Umbilical cord (tissue), 2 donors: ENCODE measurements at places on chromosomes 1 and 21.

DNA sequence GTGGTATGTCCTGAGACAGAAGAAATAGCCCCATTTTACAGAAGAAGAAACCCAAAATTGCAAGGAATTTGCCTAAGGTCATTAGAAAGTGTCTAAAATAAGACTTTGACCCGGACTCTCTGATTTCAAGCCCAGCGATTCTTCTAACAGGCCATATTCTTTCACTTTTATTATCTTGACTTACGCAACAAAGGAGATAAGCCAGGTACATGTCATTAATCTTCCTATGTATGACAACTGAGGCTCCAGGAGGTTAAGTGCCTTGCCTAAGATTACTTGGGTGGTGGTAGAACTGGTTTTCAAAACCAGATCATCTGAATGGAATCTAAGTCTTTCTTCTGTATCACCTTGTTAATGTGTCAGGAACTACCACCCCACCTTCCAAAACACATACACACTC, 124.3 kb downstream of the PBX1 start:
- DNase-seq, result peak; percentile 82

DNA sequence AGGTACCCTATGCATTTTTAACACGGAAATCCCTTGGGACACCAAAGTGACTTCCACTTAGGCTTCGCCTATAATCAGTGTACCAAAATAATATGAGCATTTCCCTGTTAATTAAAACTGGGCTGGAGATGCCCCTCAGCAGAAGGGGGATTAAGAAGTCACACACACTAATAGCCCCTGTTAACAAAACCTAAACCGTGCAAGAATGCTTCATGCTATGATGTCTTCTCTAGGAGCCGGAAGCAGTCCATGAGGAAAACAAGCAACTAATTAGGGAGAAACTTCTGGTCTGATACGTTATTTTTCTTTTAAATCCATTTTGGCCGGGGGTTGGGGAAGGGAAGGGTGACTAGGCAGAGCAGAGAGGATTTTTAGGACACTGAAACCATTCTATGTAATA, 123.4 kb downstream of the ESRRG start:
- no peak for DNase-seq

- no peak for DNase-seq
Measured at GRCh38 chr1:46171351-46171750, 3.5 kb upstream of the TSPAN1 start.

DNA sequence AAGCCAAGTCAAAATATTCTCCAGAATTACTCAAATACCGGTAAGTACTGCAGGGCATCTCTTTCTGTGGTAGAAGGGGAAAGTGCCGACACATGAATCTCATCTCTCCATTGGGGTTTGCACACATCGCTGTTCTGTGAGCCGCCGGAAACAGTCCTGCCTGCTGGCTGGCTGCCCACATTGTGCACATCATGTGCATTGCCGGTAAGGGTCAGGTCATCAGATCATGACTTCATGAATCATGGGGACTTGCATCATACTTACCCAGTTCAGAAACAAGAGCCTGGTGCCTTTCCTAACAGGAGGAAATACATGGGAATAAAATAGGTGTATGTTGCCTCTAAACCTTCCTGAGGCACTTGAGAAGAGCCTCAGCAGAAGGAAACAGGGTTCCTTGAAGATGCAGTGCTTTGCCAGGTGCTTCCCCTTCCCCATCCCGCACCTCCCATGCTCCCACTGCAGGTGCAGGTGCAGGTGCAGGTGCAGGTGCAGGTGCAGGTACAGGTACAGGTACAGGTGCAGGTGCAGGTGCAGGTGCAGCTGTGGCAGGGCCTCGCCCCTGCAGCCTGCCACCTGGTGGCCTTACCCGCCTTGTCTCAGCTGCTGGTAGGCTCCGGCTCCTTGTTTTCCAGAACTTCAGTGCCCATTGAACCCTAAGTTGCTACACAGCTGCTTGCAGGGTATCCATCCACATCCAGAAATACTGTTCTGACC, 26.5 kb downstream of the GPR137B start:
- DNase-seq, result no peak

DNA sequence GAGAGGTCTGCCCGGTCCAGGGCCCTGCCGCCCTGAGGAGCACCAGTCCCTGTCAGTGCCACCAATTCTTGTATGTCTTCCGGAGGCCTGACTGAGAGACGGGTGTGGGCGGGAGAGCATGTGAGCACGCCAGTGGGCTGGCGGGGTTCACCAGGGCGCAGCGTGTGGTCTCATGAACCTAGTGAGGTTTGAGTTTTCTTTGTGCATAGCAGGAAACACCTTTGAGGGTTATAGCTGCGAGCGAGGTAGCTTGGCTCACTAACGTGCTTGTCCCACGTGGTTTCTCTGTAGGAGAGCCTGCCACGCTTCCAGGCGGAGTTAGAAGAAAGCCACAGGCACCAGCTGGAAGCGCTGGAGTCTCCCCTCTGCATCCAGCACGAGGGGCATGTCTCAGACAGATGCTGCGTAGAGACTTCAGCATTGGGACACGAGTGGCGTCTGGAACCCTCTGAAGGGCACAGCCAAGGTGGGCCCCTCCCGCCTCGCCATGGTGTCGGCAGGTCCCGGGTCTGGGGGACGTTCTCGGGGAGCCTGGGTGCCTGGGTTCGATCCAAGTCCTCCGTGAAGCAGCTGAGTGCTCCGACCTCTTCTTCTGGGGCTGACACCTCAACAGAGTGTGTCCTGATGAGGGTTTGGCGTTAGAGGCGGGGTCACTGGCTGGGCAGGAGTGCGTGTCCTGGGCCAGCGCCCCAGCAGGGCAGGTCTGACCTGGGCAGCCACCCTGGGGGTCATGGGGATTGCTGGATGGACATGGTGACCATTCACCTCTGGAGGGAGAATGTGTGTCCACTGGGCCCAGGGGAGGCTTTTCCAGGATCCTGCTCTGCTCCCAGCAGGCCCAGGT, 31.4 kb downstream of the PCNT start:
- no peak for DNase-seq

DNA sequence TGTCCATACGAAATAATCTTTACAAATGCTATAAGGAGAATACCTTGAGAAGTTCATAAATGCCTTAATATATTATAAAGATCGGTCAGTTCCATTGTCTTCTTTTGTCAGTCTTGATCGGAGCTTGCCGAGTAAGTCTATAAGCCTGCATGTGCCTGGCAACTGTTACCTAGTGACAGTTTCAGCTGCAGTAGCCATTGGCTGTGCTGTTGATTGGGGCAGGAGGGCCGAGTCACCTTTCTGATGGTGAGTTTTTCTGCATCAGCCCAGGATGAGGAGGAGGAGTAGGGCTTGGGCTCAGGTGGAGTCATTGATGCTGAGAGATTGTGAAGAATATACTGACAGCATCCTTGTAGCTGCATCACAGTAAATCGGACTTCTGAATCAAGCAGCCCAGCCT, 1.9 kb upstream of the GPR52 start:
- no peak for DNase-seq

DNA sequence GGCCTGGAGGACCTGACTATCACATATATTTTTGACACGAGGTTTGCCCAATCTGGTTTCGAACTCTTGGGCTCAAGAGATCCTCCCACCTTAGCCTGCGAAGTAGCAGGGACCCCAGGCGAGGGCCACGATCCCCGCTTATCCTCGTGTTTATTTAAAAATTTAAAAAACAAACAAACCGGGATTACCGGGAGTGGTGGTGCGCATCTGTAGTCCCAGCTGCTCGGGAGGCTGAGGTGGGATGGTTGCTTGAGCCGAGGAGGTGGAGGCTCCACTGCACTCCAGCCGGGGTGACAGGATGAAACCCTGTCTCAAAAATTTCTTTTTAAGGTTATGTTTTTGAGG, 452 bp upstream of the EXOSC10 start:
- no peak for DNase-seq

DNA sequence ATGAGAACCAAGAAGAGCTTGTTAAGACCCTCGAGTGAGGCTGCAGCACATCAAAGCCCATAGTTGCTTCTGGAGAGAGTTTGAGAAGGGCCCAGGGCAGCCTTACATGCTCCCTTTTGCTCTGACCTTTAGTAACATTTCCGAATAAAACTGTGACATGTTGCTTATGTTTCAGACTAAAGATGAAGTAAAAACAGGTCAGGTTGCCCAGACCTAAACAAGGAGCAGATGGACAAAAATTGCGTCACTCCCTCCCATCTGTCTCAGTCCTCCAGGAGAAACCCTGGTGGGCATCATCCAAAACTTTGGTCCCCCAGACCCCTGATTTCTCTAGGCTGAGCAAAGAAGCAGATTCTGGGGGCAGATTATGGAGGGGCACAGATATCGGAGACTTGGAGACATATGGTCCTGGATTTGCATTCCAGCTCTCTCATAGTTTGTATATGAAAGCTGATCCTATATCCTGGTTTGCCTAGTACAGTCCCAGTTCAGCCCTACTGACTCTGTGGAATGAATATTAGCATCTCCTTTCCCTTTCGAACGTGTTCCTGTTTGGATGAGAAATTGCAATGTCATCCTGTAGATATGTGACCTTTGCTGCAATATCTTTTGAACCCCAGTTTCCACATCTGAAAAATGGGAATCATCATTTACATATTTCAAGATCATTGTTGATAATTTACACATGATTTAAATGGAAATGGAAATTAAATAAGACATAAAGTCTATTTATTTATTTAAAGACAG, 304.9 kb upstream of the USP24 start:
- DNase-seq, result no peak

DNA sequence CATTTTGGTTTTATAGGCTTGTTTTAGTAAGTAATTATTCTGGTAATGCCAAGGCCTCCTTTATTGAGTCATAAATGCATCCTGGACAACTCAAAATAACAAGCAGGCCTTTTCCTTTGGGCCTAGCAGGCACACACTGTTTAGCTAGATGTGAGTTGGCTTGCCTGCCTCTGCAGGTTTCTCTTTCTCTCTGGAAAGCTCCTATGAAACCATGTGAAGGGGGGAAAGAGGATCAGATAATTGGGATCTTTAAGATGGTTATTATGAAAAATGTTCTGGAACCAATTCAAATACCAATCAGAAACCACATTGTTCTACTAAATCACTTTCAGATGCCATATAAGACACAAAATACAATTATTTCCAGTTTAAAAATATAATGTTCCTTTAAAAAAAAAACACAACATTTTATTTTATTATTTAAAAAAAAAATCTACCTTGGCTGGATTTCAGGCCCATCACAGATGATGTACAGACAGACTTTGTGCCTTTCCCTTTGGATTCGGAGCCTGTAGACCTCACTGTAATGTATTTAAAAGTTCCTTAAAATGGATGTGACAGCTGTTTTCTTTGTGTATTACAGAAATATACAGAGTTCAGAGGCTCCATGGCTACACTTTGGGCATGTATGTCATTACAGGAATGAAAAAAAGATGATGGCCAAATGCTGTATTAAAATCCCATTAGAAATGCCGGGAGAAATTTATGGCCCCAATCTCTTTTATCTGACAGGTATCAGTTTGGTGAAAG, 80.2 kb downstream of the NTMT2 start:
- no peak for DNase-seq

DNA sequence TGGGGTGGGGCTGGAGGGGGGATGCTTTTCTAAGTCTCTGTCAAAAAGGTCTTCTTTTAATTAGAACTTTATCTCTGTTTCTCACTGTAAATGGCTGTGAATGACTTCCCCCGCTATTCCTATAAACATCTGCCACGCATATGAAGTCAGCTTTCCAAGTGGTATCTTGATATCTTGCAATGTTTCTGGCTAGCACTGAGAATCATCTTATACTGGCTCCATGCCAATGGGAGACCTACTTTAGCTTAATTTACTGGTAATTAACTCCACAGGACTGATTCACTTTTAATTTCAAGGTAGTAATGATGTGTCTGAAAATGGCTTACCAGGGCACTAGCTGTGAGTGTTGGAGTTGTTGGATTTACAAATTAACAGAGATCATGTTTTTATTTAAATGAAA, 4.3 kb downstream of the GPR88 start:
- DNase-seq, result no peak

GRCh38 chr1:79037085-79037484, 30.6 kb upstream of the ADGRL4 start:
- DNase-seq, result no peak

- DNase-seq, result no peak
Measured at GRCh38 chr1:76106719-76107235, 32.2 kb downstream of the ST6GALNAC3 start.

DNA sequence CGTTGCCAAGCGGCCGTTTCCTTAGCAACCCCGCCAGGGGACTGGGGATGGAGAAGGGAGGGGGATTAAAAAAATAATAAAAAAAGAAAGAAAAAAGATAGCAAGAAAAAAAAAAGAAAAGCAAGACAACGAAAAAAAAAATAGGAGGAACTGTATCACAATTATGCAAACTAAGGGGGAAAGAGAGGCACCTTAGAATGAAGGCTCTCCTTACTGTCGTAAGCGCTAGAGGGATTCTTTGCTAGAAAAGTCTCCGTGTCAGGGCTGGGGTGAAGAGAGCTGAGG, 625 bp upstream of the NEGR1 start:
- no peak for DNase-seq

DNA sequence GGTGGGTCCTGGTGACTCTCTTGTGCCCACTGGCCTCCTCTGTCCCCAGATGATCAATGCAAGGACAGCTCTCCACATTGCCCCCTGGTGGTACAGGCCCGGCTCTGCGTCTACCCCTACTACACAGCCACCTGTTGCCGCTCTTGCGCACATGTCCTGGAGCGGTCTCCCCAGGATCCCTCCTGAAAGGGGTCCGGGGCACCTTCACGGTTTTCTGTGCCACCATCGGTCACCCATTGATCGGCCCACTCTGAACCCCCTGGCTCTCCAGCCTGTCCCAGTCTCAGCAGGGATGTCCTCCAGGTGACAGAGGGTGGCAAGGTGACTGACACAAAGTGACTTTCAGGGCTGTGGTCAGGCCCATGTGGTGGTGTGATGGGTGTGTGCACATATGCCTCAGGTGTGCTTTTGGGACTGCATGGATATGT, 10.8 kb downstream of the ADAMTSL4 start:
- no peak for DNase-seq

GRCh38 chr1:67097305-67097704, 37.5 kb downstream of the C1orf141 start:
- DNase-seq, result no peak

DNA sequence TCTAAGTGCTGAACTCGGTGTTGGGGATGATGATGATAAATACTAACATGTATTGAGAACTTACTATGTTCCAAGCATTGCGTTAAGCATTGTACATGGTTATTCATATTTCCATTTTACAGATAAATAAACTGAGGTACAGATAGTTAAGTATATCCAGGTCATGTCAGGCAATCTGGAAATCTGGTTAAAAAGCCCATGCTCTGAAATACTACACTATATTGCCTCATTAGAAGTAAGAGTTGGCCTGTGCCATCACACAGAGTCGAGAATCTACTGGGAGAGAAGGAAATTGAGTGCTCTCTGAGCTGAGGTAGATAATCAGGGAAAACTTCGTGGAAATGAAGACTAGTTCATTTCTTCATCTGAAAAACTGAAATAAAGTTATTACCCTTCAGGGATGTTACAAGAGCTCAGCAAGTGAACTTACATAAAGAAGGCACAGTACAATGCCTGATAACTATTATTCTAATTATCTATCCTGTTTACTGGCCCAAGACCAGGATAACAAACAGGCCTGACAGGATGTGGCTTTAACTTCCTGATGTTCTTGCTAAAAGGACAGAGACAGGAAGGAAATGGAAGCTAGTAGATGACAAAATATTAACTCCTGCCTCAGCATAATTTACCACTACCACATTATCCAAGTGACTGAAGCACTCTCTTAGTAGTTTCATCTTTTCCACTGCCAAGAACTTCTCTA, 85.6 kb downstream of the EPS15 start:
- peak; percentile 22 for DNase-seq

- DNase-seq, result peak; percentile 52
Measured at GRCh38 chr1:85585799-85586198, 5.2 kb downstream of the CCN1 start.

- DNase-seq, result no peak
Measured at GRCh38 chr1:244545511-244545910, 84.4 kb downstream of the CATSPERE start.
